ENCODE measurements at places on chromosomes 5 and 9.
A peak's percentile ranks its signal among the peaks of the same experiment; 100 is the strongest.

- no peak for DNase-seq
Measured at GRCh38 chr5:109868737-109869136, 179.0 kb downstream of the MAN2A1 start.

DNA sequence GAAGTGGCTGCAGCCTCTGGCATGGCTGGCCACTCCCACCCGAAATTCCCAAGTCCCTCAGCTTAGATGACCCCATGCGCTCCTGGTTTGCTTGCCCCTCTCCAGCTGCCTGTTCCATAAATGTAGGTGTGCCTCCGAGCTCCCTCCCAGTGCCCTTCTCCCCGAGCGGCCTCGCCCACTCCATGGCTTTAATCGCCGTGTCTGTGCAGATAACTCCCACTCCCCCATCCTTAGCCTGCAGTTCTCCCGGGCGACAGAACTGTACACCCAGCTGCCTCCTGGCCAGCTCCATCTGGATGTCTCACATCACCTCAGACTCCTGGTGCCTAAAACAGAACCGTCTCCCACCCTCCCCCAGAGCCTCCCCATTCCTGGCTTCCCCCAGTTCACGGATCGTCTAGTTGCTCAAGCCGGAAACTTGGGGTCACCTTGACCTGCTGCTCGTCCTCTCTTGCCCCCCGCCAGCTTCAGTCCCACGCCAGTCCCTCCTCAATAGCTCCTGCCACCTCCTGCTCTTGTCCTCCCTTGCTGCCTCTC is 24.1 kb downstream of the HK3 start:
- DNase-seq, result no peak

DNA sequence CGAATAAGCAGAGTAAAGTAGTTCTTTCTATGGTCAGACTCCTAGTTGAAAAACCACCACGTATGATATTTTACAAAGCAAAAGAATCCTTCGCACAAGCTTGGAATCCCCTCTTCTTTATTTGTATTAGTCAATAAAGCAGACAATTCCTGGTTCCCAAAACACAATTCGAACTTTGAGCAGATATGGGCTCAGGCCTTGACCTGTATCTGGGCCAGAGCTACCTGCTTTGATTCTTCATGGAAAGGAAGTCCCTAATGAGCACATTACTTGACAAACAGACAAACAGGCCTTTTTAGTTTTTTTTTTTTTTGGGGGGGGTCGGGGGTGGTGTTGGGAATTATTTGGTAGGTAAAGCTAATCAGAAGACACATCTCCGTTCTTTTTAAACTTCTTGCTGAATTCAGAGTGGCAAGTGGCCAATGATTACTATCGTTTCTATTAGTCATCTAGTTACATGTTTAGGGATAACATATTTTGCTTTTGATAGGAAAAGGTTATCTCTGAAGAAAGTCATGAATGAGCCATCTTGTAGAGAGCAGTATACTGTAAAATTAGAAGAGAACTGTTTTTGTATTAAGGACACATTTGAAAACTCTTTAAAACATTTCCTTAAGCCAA is 116.6 kb upstream of the HMHB1 start:
- DNase-seq, result no peak

GRCh38 chr5:169647566-169647965 is 10.5 kb downstream of the DOCK2 start:
- no peak for DNase-seq

- DNase-seq, result no peak
Measured at GRCh38 chr9:125142560-125143376, 560 bp downstream of the SCAI start.

DNA sequence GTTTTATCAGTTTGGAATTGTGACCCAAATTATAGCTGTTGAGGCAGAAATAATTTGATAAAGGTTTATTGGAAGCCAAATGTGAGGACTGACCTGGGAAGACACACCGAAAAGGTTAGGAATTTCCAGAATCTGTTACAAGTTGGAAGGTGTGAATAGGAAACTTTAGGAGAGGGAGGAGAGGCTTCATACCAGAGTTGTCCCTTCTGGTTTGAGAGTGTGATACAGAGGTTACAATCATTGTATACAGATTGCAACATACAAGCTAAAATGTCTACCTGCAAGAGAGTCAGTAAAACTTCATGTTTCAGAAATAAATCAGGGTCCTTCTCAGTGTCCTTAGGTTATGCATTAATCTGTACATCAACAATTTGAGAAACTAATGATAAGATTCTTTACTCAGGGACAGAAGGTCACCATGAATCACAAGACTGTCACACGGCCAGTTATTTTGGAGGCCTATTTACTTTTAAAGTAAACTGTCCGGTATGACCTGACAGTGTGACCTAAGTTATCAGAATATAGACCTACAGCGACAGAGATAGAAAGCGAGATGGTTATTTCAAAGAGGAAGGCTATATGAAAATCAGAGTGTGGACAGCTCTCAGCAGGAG is 204.9 kb upstream of the CTNND2 start:
- DNase-seq, result no peak

DNA sequence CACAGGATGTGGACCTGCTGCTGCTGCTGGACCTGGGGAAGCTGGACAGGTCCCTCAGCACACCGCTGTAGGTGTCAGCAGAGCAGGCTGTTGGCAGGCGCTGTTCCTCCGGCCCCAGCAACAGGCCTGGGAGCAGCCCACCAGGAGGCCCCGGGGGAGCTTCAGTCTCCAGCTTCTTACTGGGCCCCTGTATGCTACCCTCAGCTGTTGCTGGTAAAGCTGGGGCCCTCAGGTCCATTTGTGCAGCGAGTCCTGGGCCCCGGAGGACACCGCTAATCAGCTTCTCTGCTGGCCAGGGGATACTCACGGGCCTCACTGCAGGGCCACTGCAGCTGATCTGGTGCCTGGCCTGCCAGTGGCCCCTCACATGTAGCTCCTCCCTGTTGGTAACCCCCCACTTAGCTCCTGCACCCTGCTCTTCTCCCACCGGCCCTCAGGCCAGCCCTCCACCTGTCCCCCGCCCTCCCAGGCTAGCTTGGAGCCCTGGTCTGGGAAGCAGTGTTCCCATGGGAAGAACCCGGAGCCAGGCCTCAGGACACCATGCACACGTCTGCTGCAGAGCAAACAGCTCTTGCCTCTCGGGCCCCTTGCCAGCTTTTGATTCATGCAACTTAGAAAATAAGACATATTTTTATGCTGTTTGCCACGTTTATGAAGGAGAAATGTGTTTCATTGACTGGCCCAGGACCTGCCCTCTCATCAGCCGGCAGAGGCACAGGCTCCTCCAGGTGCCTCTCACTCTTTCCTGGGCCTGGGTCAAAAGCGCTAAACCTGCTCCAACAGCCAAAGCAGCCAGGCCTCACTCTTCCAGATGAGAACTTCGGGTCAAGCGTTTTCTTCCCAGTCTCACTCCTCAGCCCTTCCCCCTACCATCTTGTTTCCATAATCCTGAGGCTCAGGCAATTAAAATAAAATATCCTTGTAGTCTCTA is 61.0 kb upstream of the ADAMTS2 start:
- DNase-seq, result peak; percentile 73

GRCh38 chr5:124783285-124783684 is 36.8 kb upstream of the ZNF608 start:
- DNase-seq, result no peak

DNA sequence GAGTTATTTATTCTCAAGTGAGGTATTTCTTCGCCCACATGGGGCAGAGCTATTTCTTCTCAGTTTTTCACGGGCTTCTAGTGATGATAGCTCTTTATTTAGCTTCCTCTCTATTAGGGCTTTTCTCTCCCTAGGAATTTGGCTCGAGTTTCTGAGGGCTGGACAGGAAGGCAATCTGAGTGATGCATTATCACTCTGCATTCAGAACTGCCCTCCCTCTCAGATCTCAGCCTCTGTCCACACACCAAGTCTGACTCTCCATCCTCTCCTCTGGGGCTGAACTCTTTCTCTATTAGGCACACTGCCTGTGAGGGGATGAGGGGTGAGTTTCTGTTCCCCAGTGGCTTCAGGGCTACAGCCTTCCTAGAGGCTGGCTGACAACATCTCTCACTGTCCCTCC is 14.9 kb upstream of the SCAMP1 start:
- no peak for DNase-seq

DNA sequence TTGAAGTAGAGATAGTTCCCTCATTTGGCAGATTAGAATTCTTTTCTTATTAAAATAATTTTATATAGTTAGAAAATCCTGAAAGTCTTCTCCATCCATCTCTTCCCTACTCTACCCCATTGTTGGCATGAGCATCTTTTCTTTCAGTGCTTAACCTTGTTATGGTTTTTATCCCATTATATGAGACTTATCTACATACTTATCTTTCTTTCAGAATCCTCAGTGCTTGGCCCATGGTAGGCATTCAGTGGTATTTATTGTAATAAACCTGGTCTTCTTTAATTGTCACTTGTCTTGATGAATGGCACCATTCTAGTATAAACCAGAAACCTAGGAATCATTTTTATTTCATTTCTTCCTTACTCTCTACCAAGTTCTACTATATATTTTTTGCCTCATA is 169.8 kb upstream of the TLX3 start:
- no peak for DNase-seq

DNA sequence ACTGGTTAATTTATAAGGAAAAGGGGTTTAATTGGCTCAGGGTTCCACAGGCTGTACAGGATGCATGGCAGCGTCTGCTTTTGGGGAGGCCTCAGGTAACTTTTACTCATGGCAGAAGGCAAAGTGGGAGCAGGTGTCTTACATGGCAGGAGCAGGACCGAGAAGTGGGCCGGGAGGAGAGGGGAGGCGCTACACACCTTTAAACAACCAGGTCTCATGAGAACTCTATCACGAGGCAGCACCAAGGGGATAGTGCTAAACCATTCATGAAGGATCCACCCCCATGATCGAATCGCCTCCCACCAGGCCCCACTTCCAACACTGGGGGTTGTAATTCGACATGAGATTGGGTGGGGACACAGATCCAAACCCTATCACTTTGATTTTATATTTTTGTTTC is 21.7 kb downstream of the TMEM171 start:
- DNase-seq, result no peak

- DNase-seq, result no peak
Measured at GRCh38 chr9:21993893-21994555, at the start of gene CDKN2A. Gene CDKN2A (minus strand): TSS chr9:21994392.

GRCh38 chr9:72875221-72875620 is 77.6 kb downstream of the ALDH1A1 start:
- DNase-seq, result no peak

DNA sequence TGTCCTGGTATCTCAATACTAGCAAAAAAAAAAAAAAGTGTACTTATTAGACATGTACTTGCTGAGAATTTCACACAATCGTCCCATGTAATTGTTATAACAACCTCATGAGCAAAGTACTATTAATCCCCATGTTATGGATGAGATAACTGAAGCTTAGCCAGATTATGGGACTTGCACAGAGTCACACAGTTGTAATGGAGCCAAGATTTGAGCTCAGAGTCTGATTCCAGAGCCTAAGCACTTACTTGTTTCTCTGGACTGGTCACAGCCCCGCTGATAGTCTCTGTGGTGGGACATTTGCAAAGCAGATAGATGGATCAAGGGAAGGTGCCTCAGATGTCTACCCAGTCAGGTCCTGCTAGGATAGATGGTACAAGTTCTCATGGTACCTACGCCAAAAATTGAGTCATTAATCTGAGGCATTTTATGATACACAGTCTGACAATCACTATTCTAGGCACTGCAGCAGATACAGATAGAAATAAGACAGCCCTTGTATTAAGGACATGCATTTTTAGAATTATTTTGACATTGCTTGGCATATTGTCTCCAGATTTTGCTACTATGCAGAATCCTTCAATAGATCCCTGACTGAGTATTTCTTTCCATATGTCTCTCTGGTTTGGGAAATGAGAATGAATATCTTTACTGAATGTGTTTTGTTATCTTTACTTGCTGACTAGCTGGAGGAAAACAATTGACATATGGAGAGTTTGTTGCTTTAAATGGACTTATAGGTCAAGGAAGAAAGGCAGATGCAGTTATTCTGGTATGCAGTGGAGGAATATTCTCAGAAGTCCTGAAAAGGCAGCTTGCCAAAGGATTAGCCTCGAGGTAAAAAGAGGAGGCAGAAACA is 149.5 kb downstream of the ADAMTSL1 start:
- no peak for DNase-seq

DNA sequence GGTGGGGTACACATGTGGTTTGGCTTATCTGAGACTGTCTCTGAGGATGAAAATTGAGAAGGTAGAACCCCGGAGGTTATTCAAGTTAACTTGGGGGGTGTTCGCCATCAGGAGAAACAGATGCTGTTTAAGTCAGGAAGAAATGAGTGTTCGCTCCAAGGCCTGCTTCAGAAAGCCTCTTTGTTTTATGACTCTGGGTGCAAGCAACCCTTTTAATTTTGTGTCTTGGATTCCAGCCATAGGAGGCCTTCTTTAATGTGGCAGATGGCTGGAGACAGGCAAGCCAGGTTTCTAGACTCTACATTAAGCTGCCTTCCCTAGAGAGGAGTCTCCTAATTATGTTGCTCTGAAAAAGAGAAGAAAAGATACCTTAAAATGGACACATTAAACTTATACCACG is 4.2 kb upstream of the SMAD5 start:
- no peak for DNase-seq
